ENCODE measurements at places on chromosomes 6 and 20. TPM values are rescaled to one million over a fixed set of nuclear protein-coding genes. Genes with fewer than 3 reads are reported as not detected.

- DNase-seq, result no peak
- no peaks in the 10 kb centered on the region for H3K27me3 ChIP-seq
- no peaks in the 10 kb centered on the region for H3K4me1 ChIP-seq
- no peak overlapping the region for H3K27ac ChIP-seq
- no peaks in the 10 kb centered on the region for H3K36me3 ChIP-seq
- H3K4me3 ChIP-seq, result no peak overlapping the region
These were observed 395.4 kb downstream of the SAMD5 start for GRCh38 chr6:147903931-147904330.

The LINC00237 gene
- not detected for total RNA-seq

DNA sequence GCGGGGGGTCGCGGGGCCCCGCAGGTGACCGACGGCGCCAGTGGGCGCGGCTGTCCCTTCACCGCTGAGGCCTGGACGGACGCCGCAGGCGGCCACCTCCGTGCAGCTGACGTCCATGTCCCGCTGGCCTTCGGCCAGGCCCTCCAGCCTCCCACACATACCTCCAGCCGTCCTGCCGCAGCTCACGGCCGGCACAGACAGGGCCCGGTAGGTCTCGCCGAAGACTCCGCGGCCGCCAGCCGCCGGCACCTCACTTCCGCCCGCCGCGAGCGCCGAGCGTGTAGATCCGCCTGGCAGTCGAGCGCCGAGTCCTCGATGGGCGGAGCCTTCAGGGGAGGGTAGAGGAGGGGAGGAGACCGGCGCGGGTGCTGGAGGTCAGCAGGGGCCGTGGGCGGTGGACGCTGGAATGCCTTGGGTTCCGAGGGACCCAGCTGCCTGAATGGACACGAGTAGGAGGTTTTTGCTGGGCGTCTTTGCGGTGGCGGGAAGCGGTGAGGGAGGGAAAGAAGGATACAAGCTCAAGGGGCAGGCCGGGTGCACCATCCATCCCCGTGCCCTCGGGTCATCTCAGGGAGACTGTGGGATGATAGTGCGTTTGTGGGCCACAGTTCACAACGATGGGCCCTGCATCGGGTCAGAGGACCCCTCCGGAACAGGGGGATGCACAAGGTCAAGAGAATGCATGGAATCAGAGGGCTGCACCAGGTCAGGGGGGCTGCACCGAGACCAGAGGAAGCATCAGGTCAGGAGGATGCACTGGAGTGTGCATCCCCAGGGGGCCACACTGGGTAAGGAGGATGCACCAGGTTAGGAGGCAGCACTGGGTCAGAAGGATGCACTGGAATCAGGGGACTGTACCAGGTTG lies at the start of gene EXOC2:
Gene EXOC2, minus strand, starts transcription at position 282 of the 865 bp plus-strand sequence. CDS start 55,321 bp downstream, outside the sequence.
- H3K4me3 ChIP-seq, result peak within 1 kb of the TSS; percentile 29
- no peaks in the 10 kb centered on the region for H3K27me3 ChIP-seq
- DNase-seq, result peak; percentile 88
- peak within 1 kb of the TSS; percentile 89 for H3K27ac ChIP-seq

The NR2E1 gene
- total RNA-seq, result not detected

The NRM gene
- 8.3 TPM for total RNA-seq

The C6orf47 gene
- 23.6 TPM for total RNA-seq

The BPIFA1 gene
- not detected for total RNA-seq

The MEP1A gene
- not detected for total RNA-seq

- H3K4me1 ChIP-seq, result peaks cover 13% of the 10 kb centered on the region
- DNase-seq, result no peak
- H3K27me3 ChIP-seq, result no peaks in the 10 kb centered on the region
- no peak overlapping the region for H3K4me3 ChIP-seq
These were observed 77.1 kb downstream of the CDYL start for GRCh38 chr6:4853349-4853748.

The PROKR2 gene
- total RNA-seq, result not detected

DNA sequence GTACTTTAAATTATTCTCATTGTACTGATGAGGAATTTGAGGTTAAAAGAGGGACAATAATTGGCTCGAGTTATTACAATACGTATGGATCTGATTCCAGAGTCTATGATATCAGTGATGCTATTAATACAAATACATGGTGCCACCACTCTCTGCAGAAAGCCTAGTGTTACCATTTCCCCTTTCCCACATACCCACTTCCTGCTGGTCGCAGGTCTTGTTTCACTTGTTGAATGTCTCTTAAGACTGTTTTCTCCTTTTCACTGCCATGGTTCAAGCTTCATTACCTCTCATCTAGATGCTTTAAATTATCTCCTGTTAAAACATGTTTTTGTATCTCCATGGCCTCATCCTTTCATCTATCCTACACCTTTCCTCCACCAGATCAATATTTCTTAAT lies 62.0 kb downstream of the FHL5 start:
- H3K27ac ChIP-seq, result no peak overlapping the region
- no peaks in the 10 kb centered on the region for H3K36me3 ChIP-seq
- no peaks in the 10 kb centered on the region for H3K27me3 ChIP-seq
- no peak for DNase-seq
- H3K4me1 ChIP-seq, result no peaks in the 10 kb centered on the region

DNA sequence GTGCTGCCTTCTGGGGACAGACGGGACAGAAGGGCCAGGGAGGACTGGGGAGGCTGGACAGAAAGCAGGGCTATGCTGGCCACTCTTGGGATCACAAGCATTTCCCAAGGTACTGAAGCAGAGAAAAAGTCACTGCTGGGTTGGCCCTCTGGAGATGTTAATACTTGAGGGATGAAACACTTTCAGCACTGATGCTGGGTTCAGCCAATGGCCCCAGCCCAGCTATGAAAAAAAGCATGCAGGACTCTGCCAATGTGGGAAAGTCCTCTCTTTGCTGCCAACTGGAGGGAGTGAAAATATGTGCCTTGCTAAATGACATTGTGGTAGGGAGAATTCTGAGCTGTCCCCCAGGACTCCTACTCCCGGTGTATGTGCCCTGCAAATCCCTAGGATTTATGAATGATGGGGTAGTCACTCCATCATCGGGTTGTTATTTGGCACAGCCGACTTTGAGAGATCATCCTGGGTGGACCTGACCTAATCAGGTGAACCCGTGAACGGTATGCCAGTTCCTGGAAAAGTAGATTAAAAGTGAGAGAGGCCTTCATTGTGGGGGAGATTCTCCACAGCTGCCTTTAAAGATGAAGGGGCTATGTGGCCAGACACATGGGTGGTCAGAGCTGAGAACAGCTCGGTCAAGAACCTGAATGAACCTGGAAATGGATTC lies 119.9 kb upstream of the TRAF3IP2 start:
- no peaks in the 10 kb centered on the region for H3K36me3 ChIP-seq
- H3K27ac ChIP-seq, result no peak overlapping the region
- no peaks in the 10 kb centered on the region for H3K4me1 ChIP-seq
- H3K27me3 ChIP-seq, result no peaks in the 10 kb centered on the region

The FAM217A gene
- total RNA-seq, result not detected

- no peak overlapping the region for H3K4me3 ChIP-seq
- H3K4me1 ChIP-seq, result no peaks in the 10 kb centered on the region
- H3K27me3 ChIP-seq, result no peaks in the 10 kb centered on the region
- H3K36me3 ChIP-seq, result no peaks in the 10 kb centered on the region
- H3K27ac ChIP-seq, result no peak overlapping the region
These were observed 88.4 kb downstream of the HACE1 start for GRCh38 chr6:104771258-104771832.

The LGSN gene
- total RNA-seq, result not detected

- H3K4me3 ChIP-seq, result no peak overlapping the region
- no peaks in the 10 kb centered on the region for H3K4me1 ChIP-seq
- no peak for DNase-seq
These were observed 218.5 kb downstream of the ARHGAP18 start for GRCh38 chr6:129491436-129491835.

DNA sequence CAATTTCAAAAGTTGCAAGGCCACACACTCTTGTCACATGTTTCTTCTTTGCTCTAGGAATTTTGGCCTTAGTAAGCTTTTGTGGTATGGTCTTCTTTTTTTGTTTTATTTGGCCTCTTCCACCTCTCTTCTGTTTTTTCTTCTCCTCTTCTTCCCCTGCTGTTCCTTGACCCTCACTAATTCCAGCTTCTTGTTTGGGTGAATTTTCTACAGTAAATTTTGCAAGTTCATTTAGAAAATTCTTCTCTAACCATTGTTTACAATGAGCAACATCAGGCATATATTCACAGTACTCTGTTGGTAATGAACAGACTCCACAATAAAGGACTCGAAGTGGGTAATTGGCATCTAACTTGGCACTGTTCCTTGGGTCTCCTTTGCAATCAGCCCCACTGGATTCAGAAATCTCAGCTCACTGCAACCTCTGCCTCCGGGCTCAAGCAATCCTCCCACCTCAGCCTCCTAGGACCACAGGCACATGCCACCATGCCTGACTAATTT lies 5.0 kb downstream of the ASIP start:
- H3K4me3 ChIP-seq, result no peak overlapping the region
- no peak overlapping the region for H3K27ac ChIP-seq
- H3K36me3 ChIP-seq, result no peaks in the 10 kb centered on the region
- no peak for DNase-seq
- peaks cover 4% of the 10 kb centered on the region for H3K4me1 ChIP-seq

- H3K4me1 ChIP-seq, result no peaks in the 10 kb centered on the region
- H3K4me3 ChIP-seq, result no peak overlapping the region
- H3K27ac ChIP-seq, result no peak overlapping the region
- H3K36me3 ChIP-seq, result no peaks in the 10 kb centered on the region
- no peaks in the 10 kb centered on the region for H3K27me3 ChIP-seq
- no peak for DNase-seq
These were observed 308.1 kb downstream of the EPM2A start for GRCh38 chr6:145427232-145427631.

DNA sequence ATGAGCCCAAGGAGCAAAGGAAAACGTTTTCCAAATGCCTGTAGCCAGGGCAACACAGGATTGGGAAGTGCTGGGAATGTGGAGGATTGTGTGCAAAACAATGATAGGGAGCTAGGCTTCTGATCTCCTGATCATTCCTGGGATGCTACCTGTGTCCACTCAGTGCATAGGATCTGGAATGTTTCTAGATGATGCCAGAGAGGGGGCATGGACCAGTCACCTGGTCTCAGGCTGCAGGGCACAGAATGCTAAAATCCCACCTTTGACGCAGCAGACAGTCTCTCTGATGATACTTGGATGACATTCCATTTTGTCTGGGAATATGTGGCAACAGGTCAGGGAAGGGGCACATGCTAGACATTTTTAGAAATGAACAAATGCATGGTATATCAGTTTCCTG lies 128.9 kb downstream of the CLIC5 start:
- H3K27ac ChIP-seq, result no peak overlapping the region
- no peaks in the 10 kb centered on the region for H3K27me3 ChIP-seq
- no peak for DNase-seq
- no peak overlapping the region for H3K4me3 ChIP-seq
- no peaks in the 10 kb centered on the region for H3K4me1 ChIP-seq

DNA sequence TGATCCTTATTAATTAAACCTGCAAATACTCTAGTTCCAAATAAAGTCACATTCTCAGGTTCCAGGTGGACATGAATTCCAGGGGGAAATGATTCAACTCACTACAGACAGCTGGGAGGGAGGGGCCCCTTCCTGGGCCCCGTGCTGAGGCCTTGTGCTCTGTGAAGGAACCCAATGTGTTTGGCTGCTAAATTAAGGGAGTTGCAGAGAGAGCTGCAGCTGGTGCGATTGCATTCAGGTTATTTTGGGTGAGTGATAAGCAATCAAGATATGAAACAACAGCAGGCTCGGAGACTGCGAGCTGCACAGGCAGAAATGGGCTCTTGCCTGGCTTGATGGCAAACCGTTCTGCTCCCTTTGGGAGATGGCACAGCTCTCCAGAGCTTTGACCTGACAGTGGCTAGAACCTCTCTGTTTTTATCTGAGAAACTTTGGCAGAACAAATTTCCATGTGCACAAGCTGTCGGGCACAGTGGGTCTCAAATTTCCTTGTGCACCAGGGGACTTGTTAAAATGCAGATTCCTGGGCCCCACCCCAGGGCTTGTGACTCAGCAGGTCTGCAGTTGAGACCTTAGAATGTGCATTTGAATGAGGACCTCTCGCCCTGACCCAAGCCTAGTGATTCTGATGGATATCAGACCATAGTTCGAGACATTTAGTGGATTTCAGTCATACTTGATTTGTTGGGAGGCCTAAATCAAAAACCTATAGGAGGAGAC lies 9.8 kb downstream of the MAPK13 start:
- no peaks in the 10 kb centered on the region for H3K27me3 ChIP-seq
- no peak for DNase-seq
- no peak overlapping the region for H3K4me3 ChIP-seq
- H3K36me3 ChIP-seq, result peaks cover 24% of the 10 kb centered on the region
- H3K4me1 ChIP-seq, result no peaks in the 10 kb centered on the region

The DNMT3B gene
- total RNA-seq, result 2.4 TPM

GRCh38 chr6:125717120-125717731 lies 32.2 kb upstream of the HEY2 start:
- no peak overlapping the region for H3K27ac ChIP-seq
- H3K4me3 ChIP-seq, result no peak overlapping the region
- no peaks in the 10 kb centered on the region for H3K27me3 ChIP-seq
- no peaks in the 10 kb centered on the region for H3K36me3 ChIP-seq

GRCh38 chr6:56073315-56073714 lies 174.1 kb downstream of the COL21A1 start:
- no peaks in the 10 kb centered on the region for H3K4me1 ChIP-seq
- no peak for DNase-seq
- no peak overlapping the region for H3K4me3 ChIP-seq
- peak overlapping the region; percentile 54 for H3K27ac ChIP-seq
- H3K27me3 ChIP-seq, result no peaks in the 10 kb centered on the region

GRCh38 chr20:37192137-37192854 lies 12.9 kb upstream of the MROH8 start:
- H3K4me3 ChIP-seq, result no peak overlapping the region
- peak; percentile 89 for DNase-seq
- H3K4me1 ChIP-seq, result peaks cover 23% of the 10 kb centered on the region
- peaks cover 5% of the 10 kb centered on the region for H3K36me3 ChIP-seq
- no peak overlapping the region for H3K27ac ChIP-seq

DNA sequence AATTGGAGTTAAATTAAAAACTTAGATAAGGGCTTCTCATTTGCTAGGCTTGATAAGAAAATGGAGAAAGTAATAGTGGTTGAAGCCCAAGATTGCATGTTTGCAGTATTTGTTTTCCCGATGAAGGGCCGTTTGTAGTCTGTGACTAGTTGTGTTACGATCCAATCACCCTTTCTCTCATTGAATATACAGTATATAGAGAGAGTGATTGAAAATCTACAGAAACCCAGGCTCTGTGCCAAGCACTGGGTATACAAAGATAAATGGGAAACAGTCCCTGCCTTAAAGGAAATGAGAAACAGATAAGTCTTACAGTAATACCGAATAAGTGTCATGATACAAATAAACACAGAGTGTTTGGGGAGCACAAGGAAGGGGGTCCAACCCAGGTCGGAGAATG lies 55.2 kb upstream of the CDKAL1 start:
- H3K27me3 ChIP-seq, result no peaks in the 10 kb centered on the region
- no peaks in the 10 kb centered on the region for H3K36me3 ChIP-seq
- no peak overlapping the region for H3K27ac ChIP-seq
- H3K4me3 ChIP-seq, result no peak overlapping the region
- DNase-seq, result no peak
- H3K4me1 ChIP-seq, result no peaks in the 10 kb centered on the region

GRCh38 chr20:37071481-37071911 lies 24.3 kb downstream of the RBL1 start:
- no peaks in the 10 kb centered on the region for H3K36me3 ChIP-seq
- H3K27ac ChIP-seq, result no peak overlapping the region
- no peak overlapping the region for H3K4me3 ChIP-seq
- no peaks in the 10 kb centered on the region for H3K4me1 ChIP-seq

- no peak overlapping the region for H3K4me3 ChIP-seq
- H3K36me3 ChIP-seq, result no peaks in the 10 kb centered on the region
- no peak overlapping the region for H3K27ac ChIP-seq
- peaks cover 12% of the 10 kb centered on the region for H3K4me1 ChIP-seq
These were observed 33.1 kb downstream of the TFAP2A start for GRCh38 chr6:10381830-10382208.

All from thyroid gland (tissue), 4 donors.